ENCODE measurements at places on chromosomes 11 and 22.

- DNase-seq: no peak
These were observed 28.5 kb upstream of the BAIAP2L2 start for GRCh38 chr22:38138961-38139360.

GRCh38 chr11:115452241-115452640, 52.0 kb downstream of the CADM1 start:
- DNase-seq: no peak

DNA sequence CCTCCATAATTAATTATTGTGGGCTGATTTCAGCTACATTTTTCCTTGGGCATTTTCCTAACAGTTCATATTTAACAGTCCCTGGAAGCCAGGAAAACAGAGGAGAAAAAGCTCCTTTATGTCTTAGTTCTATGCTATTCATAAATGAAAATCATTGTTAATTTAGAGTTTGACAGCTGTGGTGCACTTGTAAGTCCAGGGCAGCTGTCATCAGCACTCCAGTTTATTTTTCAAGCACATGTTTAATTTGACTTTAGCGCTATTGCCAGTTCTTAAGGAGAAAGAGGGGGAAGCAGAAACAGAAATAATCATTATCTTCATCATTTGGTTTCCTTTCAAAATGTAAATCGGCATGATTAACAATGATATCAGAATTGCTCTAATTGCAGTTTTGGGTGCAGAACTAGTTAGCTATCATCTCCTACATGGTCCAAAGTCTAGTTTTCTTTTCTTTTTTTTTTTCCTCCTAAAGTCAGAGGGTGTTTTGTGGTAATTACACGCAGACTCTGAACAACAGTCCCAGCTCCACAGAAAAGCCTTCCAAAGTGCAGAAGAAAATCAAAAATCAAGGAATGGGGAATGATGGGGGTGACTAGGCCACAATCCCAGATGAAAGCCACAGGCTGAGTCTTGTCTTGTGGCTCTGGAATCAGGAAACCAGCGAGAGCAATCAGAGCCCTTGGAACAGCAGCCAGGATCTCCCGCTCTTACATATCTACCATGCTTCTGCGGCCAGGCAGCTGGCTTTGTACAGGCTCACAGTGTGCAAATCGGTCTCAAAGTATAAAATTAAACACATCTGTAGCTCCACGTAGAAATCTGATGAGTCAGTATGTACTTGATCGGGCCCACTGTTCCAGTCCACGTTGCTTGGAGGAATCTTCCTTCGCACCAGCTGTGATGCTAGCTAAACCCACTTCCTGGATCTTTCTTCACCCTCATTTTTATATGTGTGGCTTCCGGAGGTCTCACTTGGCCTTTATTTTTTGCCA, 91.9 kb downstream of the SPON1 start:
- DNase-seq: no peak

DNA sequence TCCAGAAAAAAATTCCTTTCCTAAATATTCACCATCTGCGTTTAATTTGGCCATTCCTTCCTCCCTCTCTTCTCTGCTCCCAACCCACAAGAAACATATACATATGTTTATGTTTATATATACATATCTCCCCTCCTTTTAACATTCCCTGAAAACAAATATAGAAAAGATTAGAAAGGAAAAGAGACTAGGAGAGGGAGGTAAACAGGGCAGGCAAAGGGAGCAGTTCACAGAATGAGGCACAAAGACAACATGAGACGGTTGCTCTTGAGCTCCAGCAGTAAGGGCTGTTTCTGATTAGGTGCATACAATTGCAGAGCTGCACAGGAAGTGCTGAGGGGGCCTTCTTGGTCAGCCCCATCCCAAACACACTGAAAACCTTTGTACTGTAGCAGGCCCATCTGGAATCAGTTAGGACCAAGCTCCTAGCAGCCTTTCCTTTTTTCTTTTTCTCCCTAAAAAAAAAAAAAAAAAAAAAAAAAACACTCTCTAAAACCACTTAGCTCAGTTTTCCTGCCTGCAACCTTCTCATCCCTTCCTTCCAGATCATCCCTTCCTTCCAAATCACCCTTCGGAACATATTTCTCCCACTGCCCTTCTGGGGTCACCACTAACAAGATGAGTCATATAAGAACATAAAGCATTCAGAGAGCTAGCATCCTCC, 57.0 kb downstream of the RBFOX2 start:
- no peak for DNase-seq

DNA sequence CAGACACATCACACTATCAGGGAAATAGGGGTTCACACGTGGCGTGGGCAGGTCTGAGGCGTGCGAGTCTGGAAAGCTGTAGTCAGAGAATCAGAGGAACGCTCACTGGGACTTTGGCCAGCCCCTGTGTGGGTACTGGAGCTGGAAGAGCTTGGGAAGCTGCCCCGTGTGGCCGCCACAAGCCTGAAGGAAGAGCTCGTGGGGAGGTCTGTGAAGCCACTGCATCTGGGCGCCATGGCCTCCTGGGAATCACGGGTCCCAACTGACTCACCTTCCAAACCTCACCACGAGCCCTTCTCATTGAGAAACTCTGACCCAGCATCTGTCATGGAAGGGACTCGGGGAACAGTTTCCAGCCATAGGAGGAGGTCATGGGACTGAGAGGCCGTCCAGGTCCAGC, 5.9 kb upstream of the MRGPRF start:
- DNase-seq: no peak

DNA sequence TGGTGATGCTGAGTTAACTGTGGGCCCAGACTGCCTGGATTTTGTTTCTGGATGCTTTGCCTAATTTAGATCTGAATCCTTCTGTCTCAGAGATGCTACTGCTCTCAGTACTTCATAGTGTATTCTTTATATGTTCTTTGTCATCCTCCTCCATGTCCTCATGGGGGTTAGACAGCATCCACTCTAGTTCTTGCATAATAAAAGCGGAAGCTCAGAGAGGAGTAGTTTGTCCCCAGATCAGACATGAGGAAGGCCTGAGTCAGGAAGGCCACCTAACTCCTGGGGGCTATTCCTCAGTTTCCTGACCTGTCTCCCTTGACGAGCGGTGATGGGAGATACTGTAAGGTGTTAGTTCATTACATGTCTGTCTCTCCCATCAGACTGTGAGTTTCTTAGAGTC, 90.2 kb downstream of the SCN3B start:
- no peak for DNase-seq

DNA sequence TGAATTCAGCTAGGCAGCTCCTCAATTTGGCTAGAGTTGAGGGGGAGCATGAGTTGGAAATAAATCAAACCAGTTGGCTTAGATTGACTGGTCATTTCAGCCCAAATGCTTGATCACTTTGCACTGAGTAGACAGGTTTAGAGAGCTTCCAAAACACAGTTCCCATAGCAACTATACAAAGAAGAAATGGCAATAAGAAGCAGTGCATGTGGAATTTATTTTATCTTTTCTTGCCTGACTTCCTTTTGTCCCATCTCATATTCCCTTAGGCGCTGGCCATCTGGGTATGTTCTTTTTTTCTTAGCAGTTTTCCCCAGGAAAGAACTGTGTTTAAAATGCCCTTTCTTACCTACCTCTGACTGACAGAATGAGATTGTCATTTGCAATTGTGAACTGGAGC, 38.7 kb upstream of the C11orf87 start:
- DNase-seq: no peak

- DNase-seq: no peak
These were observed 1.9 kb downstream of the BANF1 start for GRCh38 chr11:66004186-66004585.

- no peak for DNase-seq
These were observed 169.8 kb downstream of the SPON1 start for GRCh38 chr11:14132312-14132711.

DNA sequence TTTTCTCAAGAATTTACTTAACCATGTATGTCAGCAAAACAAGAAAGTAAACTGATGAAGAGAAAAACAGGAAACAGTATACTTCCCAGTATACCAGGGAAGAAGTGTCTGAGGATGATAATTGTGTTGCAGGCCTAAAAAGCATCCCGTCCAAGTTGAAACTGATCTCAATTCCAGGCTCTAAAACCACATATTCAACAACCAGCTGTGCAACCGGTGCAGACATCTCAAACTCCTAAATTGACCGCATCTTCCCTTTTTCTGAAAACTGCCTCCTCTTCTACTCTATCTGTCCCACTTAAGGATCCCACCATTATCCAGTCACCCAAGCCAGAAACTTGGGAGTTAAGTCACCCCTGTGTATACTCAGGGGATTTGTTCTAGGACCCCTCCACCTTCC, 47.2 kb downstream of the CCDC83 start:
- no peak for DNase-seq

DNA sequence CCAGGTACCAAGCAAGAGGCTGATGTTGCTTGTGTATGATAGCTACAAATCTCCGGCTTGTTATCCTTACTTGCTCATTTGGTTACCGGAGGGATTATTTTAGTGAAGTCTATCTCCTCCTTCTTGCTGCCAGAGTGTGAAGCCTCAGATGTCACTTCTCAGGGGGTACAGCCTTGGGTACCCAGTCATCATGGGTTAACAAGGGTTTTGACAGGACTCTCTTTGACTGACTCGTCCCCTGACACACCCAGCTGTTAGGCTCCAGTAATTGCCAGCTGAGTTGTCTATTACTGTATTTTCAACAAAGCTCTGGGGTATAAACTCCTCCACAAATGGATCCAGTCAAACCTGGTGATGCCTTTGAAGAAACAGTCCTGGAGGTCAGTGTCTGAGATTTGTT, 11.9 kb upstream of the PELI3 start:
- DNase-seq: no peak

- DNase-seq: no peak
These were observed 37.8 kb downstream of the SLC5A1 start for GRCh38 chr22:32080904-32081303.

- no peak for DNase-seq
These were observed 32.6 kb downstream of the SHANK3 start for GRCh38 chr22:50705219-50705691.

- no peak for DNase-seq
These were observed 78.4 kb downstream of the C2CD3 start for GRCh38 chr11:74092425-74092824.

DNA sequence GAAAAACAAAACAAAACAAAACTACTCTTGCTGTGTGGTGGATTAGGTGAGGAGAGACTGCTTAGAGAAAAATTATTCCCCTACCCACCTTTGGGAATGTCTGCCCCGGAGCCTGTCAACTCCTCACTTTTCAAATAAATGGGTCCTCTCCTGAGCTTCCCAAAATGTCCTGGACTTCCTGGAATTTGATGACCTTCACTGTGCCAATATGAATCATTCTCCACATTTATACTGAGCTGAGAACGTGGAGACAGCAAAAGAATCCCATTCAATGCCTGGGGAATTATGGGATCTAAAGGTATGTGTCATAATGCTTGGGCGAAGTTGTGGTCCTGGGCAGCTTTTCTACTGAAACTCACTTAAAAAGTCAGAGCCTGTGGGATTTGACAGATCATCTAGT, 136.8 kb downstream of the KIF18A start:
- no peak for DNase-seq

DNA sequence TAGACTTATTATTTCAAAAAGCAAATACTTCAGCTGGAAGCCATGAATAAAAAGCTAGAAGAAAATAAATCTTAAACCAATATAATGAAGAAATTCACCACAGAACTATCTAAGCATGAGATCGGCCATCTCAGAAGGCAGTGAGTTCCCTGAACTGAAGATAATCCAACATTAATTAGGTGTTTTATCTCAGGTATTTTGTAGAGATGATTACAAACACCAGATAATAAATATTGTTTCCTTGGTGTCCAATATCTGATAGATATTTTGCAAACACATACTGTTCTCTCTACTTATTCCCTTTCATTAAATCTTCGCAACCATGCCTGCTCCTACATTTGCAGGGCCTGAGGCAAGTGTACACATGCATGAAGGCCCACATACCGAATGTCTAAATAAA, 26.0 kb upstream of the FAM181B start:
- DNase-seq: no peak

DNA sequence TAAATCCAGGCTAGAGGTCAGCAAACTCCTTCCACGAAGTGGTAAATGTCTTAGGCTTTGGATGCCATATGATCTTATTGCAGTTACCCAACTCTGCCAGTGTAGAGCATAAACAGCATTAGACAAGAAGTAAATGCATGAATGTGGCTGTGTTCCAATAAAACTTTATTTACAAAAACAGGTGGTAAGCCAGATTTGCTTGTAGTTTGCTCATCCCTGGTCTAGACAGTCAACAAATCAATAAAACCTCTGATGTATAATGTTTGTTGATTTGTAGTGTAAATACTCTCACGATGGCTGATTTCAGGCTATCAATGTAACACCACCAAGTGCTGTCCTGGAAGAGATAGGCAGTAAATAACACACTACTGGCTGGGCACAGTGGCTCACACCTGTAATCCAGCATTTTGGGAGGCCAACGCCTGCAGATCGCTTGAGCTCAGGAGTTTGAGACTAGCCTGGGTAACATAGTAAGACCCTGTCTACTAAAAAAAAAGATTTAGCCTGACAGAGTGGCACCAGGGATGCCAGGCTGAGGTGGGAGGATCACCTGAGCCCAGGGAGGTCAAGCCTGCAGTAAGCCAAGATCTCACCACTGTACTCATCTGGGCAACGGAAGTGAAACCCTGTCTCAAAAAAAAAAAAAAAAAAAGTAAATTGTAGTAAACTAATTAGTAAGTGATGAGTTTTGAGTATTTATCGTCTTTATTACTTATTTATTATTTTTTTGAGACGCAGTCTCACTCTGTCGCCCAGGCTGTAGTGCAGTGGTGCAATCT, 6.9 kb upstream of the CATSPER1 start:
- no peak for DNase-seq

GRCh38 chr11:116460156-116460920, 312.4 kb downstream of the BUD13 start:
- DNase-seq: no peak

- peak; percentile 56 for DNase-seq
These were observed 48.5 kb downstream of the GGTLC2 start for GRCh38 chr22:22692707-22693530.

DNA sequence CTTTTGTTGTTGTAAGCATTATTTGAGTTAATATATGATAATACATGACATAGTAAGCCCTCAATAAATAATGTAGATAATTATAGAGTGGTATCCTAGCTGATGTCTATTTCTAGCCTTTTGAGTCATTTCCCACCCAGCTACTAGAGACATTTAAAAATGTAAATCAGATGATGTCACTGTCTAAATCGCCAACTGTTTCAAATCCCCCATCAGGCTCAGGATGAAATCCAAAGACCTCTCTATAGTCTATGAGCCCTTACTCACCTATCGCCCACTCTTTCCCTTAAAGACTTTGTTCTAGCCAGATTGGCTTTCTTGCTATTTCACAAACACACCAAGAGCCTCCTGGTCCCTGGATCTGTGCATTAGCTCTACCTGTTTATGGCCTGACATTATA, 135.4 kb upstream of the PLET1 start:
- DNase-seq: no peak

DNA sequence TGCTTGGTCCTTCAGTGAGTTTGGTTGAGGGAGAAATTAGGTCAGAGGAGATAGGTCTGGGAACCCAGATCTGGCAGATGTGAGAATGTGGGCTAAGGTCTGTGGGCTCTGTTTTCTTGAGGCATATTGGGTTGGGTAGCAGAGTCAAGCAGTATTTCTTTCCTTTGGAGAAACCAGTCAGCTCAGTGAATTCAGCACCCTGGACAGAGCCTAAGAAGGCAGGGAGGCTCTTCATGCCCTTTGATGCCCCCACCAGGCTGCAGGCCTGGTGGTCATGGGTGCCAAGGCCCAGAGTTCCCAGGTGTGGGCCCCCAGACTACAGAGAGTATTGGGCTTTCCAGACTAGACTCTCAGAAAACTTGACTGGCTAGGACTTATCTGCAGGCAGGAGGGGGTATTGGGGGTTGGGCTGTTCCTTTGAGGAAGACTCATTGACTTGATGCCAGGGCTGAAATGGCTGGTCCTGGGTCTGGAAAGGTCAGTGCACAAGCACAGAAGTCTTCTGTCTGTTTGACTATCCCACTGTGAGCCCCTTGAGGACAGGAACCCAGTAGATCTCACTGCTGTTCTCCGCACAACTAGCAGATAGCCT, 45.3 kb upstream of the NECTIN1 start:
- DNase-seq: no peak
